ENCODE measurements at places on chromosomes 11 and 22.
A peak's percentile ranks its signal among the peaks of the same experiment; 100 is the strongest.

GRCh38 chr11:7060868-7061267 is 27.9 kb upstream of the RBMXL2 start:
- DNase-seq: no peak

DNA sequence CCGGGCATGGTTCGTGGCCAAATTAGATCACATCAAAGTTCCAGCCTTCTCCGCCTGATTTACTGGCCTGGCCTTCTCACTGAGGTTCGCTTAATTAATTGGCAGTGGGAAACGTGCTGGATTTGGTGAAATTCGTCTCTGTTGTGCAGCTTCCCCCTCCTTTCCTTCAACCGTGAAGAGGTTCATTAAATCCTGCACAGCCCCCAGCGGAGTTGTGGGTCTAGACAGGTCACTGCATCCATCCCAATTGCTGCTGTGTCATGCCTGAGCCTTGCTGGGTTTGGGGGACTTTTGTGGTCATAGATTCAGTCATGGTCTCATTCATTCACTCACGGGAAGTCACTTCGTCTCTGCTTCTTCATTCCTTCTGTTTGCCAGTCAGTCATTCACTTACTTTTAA is 90.0 kb downstream of the INSC start:
- no peak for DNase-seq

GRCh38 chr11:3824714-3825472 is 15.9 kb downstream of the RHOG start:
- DNase-seq: peak; percentile 42

DNA sequence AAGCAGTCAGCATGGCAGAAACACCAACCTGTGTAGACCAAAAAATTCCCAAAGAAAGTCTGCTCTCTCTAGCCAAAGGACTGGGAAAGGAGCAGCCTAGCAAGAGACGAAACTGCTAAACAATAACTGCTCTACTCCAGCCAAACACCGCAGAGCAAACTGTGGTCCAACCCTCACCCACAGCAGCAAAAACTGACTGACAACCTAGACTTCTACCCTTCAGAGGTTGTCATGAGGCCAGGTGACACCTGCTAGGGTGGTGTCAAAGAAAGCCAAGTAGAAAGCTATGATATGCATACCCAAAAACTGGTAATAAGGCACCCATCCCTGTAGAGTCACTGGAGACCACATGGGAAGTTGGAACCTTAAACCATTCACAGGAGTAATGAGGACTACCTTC is 11.8 kb downstream of the GAB2 start:
- DNase-seq: no peak

DNA sequence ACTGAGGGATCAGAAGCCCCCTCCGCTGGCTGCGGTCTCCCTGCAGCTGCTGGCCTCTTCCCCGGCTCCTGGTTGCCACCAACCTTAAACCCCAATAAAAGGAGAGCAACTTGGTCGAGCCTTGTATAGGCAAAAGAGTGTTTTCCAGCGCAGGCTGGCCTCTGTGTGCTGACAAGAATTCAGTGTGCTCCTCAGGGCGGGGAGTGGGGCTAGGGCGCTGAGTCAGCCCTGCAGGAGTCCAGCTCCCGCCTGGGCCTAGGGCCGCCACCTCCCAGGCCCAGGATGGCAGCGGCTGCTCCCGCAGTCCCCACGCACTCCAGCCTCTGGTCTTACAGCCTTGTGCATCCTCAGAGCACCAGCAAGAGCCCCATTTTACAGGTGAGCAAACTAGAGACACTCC is at the start of gene SHISAL1:
SHISAL1 (minus strand) TSS at position 186 of the 400 bp plus-strand sequence. CDS start 12,006 bp downstream, outside the sequence.
- DNase-seq: no peak

DNA sequence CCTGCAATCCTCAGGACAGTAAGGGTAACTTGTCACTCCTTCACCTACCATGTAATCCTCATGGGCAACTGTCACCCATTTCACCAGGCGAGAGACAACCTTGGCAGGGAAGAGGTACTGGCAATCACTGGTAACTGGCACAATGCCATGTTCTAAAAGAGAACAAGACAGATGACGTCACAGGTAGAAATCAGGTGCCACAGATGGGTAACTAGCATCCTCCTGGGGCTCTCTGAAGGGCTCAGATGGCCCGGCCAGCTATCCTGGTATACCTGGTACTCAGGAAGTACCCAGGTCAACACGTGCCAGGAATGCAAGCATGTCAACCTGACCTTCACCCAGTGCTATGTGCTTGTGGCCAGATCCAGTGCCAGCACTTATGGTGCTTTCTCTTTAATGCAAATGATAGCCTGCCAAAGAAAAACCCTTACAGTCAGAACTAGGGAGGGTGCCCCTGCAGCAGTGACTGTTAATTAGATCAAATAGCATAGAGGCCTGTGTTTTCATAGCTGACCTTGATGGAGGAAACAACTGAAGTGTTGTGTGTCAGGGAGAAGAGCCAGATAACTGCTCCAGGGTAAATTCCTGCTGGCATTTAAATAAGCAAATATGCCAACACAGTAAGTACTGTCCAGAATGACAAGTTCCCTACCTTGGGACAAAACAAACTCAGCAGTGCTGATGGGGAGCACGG is 36.2 kb downstream of the THOC5 start:
- DNase-seq: no peak

DNA sequence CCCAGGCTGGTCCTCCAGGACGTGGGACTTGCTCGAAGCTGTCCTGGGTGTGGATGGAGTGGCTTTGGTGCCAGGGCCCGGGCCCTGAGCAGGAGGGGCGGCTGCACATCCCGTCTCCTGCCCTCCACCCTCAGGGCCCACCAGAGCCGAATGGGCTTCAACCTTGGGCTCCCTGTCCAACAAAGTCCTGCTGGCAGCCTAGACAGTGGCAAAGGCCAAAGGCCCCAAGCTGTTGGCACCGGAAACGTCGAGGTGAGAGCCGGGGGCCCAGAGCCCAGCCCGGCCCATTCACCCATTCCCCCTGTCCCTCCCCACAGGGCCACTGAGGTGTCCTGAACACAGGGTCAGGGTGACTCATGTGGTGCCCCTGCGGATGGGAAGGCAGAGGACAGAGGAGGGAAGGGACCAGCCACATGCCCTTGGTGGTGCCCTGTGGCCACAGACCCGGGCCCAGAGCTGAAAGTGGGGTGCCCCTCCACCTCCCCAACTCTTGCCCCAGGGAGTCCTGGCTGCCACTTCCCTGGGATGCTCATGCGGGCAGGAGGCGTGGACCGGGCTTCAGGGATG is 9.1 kb downstream of the TSPAN32 start:
- no peak for DNase-seq

- no peak for DNase-seq
Measured at GRCh38 chr11:61577383-61578118, 3.3 kb downstream of the SYT7 start.

DNA sequence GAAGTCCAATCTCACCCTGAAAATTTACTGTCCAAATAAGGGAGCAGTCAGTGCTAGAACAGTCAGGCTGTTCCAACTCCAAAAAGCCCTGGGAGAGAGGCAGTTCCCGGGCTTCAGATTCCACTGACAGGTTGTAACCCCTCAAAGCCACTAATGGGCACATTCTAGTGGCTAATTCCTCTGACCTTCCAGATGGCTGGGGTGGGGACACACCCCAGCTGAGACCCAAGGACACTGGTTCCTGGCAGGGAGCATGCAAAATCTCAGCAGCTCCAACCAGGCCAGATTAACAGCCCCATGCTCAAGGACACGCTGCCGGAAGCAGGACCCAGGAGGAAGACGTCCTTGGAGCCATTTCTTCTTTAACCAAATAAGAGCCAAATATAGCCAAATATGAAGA is 92.7 kb downstream of the RPL27A start:
- DNase-seq: no peak

- peak; percentile 42 for DNase-seq
Measured at GRCh38 chr11:63945477-63946163, 6.8 kb downstream of the NAA40 start.

GRCh38 chr11:69161117-69161407 is 5.3 kb downstream of the SMIM38 start:
- no peak for DNase-seq

DNA sequence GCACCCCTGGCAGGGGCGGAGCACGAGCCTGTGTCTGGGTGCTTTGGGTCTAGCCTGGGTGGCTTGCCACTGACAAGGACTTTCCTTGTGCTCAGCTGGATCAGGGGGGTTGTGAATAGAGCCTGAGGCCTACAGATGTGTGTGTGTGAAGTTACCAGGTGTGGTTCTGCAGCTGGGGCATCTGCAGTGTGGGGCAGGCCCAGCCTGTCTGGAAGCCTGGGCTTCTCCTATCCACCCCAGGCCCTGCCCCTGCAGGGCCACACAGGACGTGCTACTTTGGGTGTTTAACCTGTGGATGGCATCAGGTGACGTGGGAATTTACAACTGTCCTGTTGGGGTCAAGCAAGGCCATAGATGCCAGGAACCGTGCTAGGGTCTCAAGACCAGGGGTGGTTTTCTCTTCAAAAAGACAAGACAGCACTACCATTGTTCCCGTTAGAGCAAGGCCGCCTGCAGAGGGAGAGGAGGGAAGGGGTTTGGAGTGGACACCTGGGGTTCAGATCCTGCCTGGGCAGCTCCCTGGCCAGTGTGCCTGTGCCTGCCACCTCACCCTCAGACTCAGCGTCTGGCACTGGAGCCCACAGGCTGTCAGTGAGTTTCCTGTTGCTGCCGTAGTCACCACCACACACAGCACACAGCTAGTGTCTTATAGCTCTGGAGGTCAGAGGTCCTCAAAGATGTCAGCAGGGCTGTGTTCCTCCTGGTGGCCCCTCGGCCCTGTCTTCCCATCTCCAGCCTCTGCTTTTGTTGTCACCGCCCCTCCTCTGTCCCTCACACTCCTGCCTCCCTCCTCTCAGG is 31.6 kb downstream of the CTTN start:
- no peak for DNase-seq

DNA sequence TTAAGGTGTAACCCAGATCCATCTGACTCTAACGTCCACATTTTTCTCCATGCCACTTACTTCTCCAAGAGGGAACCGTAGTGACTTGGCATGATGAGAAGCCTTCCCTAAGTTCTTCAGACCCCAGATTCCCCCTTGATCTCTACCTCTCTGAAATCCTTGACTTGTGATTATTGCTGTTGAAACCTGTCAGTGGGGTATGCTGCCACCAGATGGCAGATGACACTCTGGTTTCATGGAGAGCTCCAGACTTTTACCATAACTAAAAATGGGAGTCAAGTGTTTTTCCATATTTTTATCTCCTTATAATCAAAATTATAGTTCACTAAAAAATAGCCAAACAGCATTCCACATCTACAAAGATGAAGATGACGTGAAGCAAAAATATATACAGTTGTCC is 504.2 kb downstream of the SOX6 start:
- no peak for DNase-seq

DNA sequence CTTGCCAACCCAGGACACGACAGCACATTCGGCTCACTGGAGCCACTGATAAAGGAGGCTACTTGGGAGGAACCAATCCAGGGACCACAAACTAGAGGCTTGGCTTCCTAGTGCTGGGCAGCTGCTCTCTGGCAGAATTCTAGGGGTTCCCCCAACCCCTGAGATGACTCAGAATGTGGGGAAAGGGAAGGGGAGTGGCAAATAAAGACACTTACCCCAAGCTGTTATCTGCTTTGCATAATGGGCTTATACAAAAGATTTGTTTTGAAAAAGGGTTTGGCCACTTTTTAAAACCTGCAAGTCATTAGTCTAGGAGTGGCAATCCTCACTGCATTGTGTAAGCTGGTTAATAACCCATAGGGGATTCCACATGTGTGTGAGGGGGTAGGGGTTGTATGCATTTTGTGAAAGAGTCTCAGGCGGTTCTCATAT is 64.1 kb upstream of the LMO1 start:
- no peak for DNase-seq
